ENCODE measurements at places on chromosomes 6 and 20. TPM values are rescaled to one million over a fixed set of nuclear protein-coding genes. Genes with fewer than 3 reads are reported as not detected.

DNA sequence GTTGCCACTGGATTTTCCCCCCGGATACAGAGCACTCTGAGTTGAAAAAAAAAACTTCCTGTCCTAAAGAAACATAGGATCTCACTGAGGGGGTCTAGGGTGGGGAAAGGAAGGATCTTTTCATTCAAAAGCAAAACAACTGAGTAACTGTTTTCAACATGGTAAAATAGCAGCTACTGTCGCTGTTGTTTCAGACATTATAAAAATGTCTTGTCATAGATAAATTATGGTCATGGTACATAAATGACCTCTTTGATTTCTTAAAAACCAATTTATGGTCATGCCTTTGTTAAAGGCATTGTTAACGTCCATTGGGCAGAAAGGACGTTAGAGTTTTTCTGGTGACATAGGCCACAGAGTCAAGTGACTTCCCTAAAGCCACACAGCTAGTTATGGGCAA lies 180.4 kb upstream of the DTNBP1 start:
- H3K27ac ChIP-seq = no peak overlapping the region
- no peaks in the 10 kb centered on the region for H3K4me1 ChIP-seq
- H3K36me3 ChIP-seq = no peaks in the 10 kb centered on the region
- no peaks in the 10 kb centered on the region for H3K27me3 ChIP-seq
- no peak for DNase-seq

GGTLC1 gene
- total RNA-seq = not detected

GRCh38 chr20:32209850-32210605 lies 2.3 kb downstream of the POFUT1 start:
- DNase-seq = no peak
- H3K4me3 ChIP-seq = no peak overlapping the region
- no peaks in the 10 kb centered on the region for H3K36me3 ChIP-seq
- H3K4me1 ChIP-seq = peaks cover 8% of the 10 kb centered on the region
- H3K27ac ChIP-seq = no peak overlapping the region
- no peaks in the 10 kb centered on the region for H3K27me3 ChIP-seq

MMP24OS gene
- 17.4 TPM for total RNA-seq

DNA sequence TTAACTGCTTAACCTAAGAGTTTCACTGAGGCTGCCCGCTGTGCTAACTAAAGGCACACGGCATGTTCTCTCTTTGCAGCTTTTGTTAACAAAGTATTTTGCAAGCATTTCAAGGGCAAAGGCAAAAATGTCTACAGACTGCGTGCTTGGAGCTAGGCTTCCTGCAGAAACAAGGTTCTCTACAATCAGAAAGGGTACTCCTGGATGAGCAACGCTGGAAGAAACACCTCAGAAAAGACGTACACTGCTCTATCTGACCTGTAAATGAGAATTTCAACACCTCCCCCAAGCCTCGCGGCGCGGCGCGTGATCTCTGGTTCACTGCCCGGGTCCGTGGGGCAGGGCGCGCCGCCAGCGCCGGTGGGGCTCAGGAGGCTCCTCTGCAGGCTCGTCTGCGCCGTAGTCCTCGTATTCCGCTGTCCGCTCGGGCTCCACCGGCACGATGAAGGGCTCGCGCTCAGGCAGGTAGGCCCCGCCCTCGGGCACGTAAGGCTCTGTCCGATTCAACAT lies 120.9 kb downstream of the COL12A1 start:
- DNase-seq = peak; percentile 65
- H3K27ac ChIP-seq = no peak overlapping the region
- peak overlapping the region; percentile 63 for H3K4me3 ChIP-seq
- H3K4me1 ChIP-seq = no peaks in the 10 kb centered on the region

GRCh38 chr6:44044154-44044539 lies 83.1 kb downstream of the MRPL14 start:
- no peaks in the 10 kb centered on the region for H3K27me3 ChIP-seq
- DNase-seq = no peak
- no peak overlapping the region for H3K4me3 ChIP-seq

RAET1L gene
- not detected for total RNA-seq

DNA sequence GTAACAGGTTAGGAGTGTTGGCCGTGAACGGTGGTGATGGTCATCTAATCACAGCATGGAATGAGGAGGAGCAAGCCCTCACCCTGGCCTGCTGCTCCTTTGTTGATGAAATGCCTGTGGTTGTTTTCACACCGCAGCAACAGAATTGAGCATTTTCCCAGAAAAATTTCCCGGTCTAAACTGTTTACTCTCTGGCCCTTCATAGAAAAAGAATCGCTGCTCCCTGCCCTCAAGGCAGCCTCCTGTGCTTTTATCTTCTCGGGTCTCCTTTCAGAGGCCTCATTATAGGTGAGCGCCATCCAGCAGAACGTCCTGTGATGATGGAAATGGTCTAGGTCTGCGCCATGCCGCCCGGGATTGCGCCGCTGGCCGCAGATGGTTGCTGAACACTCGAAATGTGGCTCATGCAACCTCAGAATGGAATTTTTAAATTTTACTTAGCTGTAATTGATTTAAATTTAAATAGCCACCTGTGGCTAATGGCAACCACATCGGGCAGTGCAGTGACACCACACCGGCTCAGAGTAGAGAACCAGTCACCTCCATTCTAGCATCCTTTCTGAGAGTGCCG lies 30.2 kb downstream of the PHACTR3 start:
- no peaks in the 10 kb centered on the region for H3K36me3 ChIP-seq
- no peaks in the 10 kb centered on the region for H3K4me1 ChIP-seq
- H3K27me3 ChIP-seq = peaks cover 28% of the 10 kb centered on the region
- no peak overlapping the region for H3K27ac ChIP-seq

DNA sequence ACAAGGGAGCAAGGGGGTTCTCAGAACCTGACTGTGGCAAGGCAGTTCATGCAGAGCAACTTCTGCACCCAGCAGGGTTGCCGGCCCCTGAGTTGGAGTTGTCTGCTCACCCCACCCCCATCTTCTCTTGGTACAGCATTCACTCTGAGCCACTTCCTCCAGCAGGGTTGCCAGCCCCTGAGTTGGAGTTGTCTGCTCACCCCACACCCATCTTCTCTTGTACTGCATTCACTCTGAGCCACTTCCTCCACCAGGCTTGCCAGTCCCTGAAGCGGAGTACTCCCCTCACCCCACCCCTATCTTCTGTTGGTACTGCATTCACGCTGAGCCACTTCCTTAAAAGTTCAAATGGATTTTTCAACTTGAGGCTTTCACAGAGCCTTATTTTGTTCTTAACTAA lies 79.7 kb upstream of the SYNDIG1 start:
- no peaks in the 10 kb centered on the region for H3K27me3 ChIP-seq
- H3K4me1 ChIP-seq = no peaks in the 10 kb centered on the region
- DNase-seq = no peak

DNA sequence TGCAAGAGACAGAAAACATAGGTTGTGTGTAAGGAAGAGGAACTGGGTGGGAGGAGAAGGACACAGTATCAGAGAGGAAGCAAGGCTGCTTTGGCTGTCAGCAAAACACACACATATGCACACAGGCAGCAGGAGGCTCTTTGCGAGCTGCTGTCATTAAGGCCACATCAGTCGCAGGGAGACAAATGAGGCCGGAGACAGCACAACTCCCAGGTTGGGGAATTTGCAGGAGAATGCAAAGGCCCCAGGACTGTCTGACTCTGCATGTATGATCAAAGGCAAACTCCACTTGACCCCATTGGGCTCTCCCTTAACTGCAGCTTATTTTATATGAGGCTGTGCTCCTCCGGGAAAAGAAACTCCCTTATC lies 35.3 kb downstream of the METTL24 start:
- no peaks in the 10 kb centered on the region for H3K27me3 ChIP-seq
- H3K36me3 ChIP-seq = no peaks in the 10 kb centered on the region
- DNase-seq = no peak
- H3K4me3 ChIP-seq = no peak overlapping the region
- H3K4me1 ChIP-seq = no peaks in the 10 kb centered on the region

- no peak overlapping the region for H3K27ac ChIP-seq
- DNase-seq = no peak
- no peak overlapping the region for H3K4me3 ChIP-seq
- no peaks in the 10 kb centered on the region for H3K4me1 ChIP-seq
These were observed 10.1 kb downstream of the PKHD1 start for GRCh38 chr6:52077180-52077884.

- H3K27ac ChIP-seq = no peak overlapping the region
- no peak overlapping the region for H3K4me3 ChIP-seq
- no peaks in the 10 kb centered on the region for H3K4me1 ChIP-seq
- H3K36me3 ChIP-seq = no peaks in the 10 kb centered on the region
- DNase-seq = no peak
These were observed 28.0 kb downstream of the IGF2R start for GRCh38 chr6:159996626-159997497.

TSBP1 gene
- total RNA-seq = not detected

- no peak overlapping the region for H3K27ac ChIP-seq
- no peaks in the 10 kb centered on the region for H3K36me3 ChIP-seq
- no peak overlapping the region for H3K4me3 ChIP-seq
- DNase-seq = no peak
These were observed 632 bp downstream of the LIN28B start for GRCh38 chr6:104957301-104958177.

DNA sequence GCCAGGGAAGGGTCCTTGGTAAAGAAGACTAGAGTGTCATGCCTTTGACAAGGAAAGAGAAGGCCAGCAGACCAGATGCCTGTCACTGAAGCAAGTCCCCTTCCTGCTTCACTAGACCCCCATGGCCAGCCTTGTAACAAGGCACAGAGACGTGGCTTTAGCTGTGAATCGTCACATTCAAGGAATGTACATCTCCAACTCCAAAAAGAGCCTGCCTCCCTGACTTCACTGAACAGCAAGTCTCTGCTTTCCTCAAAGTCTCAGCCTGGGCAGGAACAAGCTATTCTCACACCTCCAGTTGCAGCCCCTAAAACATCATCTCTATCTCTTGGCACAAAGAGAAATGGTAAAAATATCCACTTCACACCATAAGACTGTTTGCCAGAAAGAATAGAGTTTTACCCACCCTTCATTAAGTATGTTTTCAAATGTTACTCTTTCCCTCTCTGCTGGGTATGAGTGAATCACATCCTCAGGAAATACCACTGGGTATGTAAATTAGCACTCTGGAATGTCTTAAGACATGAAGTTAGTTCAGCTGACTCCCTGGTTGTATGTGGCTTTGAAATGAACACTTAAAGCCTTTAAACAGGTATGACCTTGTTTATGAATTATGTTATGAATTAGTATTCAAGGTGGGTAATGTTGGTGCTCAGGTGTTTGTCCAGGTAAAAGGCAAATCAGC lies 46.4 kb upstream of the NT5E start:
- no peaks in the 10 kb centered on the region for H3K36me3 ChIP-seq
- H3K4me1 ChIP-seq = no peaks in the 10 kb centered on the region
- no peaks in the 10 kb centered on the region for H3K27me3 ChIP-seq
- no peak overlapping the region for H3K4me3 ChIP-seq

CFB gene
- total RNA-seq = 36.3 TPM

DNA sequence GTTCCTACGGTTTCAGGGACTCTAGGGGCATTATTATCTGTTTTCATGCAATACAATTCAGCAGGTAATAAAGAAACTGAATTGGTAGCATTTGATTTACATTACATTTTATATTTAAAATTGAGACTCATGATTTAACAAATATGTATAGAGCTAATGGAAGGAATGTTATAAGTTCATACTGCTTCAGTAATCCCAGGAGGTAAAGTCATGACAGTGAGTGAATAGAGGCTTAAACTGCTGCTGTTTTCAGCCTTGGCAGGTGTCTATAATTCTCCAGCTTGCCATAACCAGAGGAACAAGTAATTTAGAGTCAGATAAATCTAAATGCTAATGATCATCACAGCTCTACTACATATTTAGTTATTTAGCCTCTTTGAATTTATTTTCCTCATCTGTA lies 360.8 kb upstream of the MANEA start:
- H3K4me1 ChIP-seq = no peaks in the 10 kb centered on the region
- H3K27ac ChIP-seq = no peak overlapping the region
- no peak for DNase-seq

MLN gene
- not detected for total RNA-seq

DNA sequence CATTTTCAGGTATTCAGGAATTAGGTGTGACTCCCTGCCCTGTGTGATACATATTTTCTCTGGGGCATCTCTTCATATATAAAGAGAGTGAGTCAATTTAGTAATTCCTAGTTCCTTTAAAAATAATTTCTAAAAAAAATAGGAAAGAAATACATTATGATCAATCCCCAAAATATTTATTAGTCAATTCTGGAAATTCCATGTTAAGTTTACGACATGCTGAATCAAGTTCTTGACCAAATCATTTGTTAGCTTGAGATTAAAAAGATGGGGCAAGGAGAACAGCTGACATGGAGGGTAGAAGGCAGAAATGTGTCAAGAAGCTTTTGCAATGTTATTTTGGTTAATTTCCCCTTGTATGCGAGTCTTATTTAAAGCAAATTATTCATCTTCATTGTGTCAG lies 22.7 kb upstream of the PRDM1 start:
- no peak for DNase-seq
- no peaks in the 10 kb centered on the region for H3K4me1 ChIP-seq
- no peak overlapping the region for H3K4me3 ChIP-seq
- no peaks in the 10 kb centered on the region for H3K27me3 ChIP-seq
- H3K27ac ChIP-seq = no peak overlapping the region

DNA sequence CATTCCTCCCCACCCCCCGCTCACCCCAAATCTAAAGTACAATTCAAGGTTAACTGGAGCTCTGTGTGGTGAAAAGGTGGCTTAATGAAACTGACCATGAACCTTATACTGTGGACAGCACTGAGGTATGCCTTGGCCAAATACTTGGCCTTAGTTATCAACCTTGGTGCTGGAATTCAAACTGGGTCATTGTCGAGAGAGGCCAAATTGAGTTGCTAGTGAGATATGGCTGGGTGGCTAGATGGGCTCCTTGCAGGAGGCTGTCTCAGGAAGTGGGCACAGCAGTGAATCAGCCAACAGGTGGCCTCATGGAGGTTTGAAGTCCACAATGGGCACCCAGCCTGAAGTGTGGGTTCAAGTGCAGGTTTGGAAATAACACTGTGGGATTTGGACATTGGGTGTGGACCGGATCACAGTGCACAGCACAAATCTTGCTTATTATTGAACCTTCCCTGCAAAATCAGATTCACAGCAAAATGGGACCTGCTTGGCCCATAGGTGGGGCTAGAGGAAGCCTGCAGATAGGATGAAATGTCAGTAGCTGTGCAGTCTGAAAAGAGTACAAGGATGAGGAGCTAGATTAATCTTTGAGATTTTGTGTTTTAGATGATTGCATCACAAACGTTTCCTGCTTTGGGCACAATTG lies 5.6 kb upstream of the BTBD3 start:
- no peaks in the 10 kb centered on the region for H3K27me3 ChIP-seq
- no peak overlapping the region for H3K27ac ChIP-seq
- no peaks in the 10 kb centered on the region for H3K4me1 ChIP-seq
- H3K4me3 ChIP-seq = no peak overlapping the region

ACTL10 gene
- total RNA-seq = 1.4 TPM

GRCh38 chr6:81759782-81760181 lies 7.3 kb upstream of the TENT5A start:
- H3K27ac ChIP-seq = no peak overlapping the region
- H3K4me3 ChIP-seq = no peak overlapping the region
- no peaks in the 10 kb centered on the region for H3K27me3 ChIP-seq
- DNase-seq = no peak
- H3K4me1 ChIP-seq = no peaks in the 10 kb centered on the region
- no peaks in the 10 kb centered on the region for H3K36me3 ChIP-seq

- no peak overlapping the region for H3K4me3 ChIP-seq
- H3K4me1 ChIP-seq = peaks cover 9% of the 10 kb centered on the region
- no peak overlapping the region for H3K27ac ChIP-seq
These were observed 30.1 kb downstream of the PYGB start for GRCh38 chr20:25277941-25278521.
